ENCODE measurements at places on chromosomes 11 and 22.

DNA sequence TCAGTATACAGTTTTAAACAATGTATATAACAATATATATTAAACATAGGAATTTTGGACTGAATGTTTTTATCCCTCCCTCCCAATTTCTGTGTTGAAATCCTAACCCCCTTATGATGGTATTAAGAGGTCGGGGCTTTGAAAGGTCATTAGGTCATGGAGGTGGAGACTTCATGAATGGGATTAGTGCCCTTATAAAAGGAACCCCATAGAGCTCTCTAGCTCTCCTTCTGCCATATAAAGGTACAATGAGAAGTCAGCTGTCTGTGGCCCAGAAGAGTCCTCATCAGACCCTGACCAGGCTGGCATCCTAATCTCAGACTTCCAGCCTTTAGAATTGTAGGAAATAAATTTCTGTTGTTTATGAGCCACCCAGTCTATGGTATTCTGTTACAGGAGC, 6.5 kb downstream of the NNMT start:
- no peak for DNase-seq

- DNase-seq: no peak
Measured at GRCh38 chr11:74090701-74091100, 80.1 kb downstream of the C2CD3 start.

DNA sequence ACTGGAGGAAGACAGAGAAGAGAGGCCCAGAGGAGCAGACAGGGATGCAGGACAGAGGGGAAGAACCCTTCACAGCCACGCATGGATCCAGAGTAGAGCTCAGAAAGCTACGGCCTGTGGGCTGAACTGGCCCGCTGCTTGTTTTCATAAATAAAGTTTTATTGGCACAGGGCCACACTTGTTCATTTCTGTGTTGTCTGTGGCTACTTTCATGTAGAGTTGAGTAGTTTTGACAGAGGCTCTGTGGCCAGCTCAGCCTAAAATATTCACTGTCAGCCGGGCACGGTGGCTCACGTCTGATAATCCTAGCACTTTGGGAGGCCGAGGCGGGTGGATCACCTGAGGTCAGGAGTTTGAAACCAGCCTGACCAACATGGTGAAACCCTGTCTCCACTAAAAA, 26.2 kb upstream of the GAL start:
- no peak for DNase-seq

- no peak for DNase-seq
Measured at GRCh38 chr11:47918370-47918690, 62.0 kb upstream of the PTPRJ start.

GRCh38 chr11:8217926-8218325, 45.8 kb downstream of the LMO1 start:
- no peak for DNase-seq

GRCh38 chr11:92659793-92660192, 309.7 kb upstream of the MTNR1B start:
- no peak for DNase-seq

DNA sequence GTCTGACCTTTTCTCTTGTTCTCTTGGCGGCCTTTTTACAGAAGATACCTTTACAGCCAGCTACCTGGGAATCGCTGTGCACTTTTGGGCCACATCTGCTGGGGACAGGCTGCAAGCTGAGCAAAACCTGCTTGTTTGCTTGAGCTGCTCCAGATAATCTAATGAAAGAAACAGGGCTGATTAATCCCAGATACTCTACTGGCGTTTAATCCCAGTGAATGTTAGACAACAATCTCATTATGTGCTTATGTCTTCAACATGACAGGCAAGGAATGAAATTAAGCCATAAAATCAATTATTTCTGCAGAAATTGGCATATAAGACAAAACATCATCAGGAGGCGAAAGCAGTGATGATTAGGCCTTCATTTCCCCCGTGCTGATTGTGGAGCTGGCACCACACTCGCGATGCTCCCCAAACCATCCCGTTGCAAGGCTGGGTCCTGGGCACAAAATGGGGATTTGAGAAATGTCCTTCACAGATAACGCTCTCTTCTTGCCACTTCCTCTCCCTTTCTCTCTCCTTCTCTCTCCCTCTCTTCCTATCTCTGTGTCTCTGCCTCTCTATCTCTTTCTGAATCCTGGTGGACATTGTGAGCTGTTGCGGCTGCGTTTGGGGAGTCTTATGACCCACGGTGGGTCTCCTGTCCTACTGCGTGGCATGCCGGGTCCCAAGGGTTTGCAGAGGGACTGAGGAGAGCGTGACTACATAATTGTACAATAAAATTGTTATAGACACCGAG, 1053.8 kb downstream of the TBC1D22A start:
- no peak for DNase-seq

DNA sequence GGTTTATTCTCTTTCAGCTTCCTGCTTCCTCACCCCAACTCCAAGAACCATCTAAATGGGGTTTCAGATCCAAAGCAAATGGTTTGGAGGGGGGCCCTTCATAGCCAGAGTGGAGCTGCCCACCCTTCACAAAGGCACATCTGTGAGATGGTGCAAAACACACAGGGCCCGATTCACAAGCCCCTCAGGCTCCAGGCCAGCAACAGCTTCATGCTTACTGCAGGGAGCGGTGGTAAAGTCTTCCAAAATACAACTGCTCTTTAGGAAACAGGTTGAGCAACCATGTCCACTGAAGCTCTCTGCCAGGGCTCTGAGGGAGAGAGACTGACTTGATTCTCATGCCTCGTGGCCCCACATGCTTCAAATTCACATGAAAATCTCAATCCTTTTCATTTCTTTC, 213.0 kb upstream of the NARS2 start:
- no peak for DNase-seq

DNA sequence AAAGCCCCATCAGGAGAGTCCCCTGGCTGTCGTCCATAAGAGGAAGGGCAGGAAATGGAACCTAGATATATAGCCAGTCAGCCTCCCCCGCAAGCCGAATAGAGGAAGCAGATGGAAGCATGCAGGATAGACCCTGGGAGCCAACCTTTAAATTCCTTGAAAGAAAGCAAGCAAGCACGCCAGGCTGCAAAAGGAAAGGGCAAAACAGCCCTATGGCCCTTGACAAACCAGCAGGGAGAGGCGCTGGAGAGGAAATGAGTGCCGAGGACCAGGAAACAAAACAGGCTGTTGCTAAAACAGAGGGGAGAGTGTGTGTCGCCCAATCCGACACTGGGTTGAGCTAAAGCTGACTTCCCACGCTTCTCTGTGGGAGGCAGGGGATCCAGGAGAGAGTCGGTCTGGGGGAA, 203.5 kb upstream of the MTNR1B start:
- DNase-seq: peak; percentile 64

- DNase-seq: no peak
Measured at GRCh38 chr11:112718483-112718882, 242.7 kb upstream of the NCAM1 start.

- no peak for DNase-seq
Measured at GRCh38 chr22:45548991-45549761, 46.5 kb downstream of the FBLN1 start.

GRCh38 chr22:34080433-34080832, 160.2 kb upstream of the LARGE1 start:
- DNase-seq: peak; percentile 9

DNA sequence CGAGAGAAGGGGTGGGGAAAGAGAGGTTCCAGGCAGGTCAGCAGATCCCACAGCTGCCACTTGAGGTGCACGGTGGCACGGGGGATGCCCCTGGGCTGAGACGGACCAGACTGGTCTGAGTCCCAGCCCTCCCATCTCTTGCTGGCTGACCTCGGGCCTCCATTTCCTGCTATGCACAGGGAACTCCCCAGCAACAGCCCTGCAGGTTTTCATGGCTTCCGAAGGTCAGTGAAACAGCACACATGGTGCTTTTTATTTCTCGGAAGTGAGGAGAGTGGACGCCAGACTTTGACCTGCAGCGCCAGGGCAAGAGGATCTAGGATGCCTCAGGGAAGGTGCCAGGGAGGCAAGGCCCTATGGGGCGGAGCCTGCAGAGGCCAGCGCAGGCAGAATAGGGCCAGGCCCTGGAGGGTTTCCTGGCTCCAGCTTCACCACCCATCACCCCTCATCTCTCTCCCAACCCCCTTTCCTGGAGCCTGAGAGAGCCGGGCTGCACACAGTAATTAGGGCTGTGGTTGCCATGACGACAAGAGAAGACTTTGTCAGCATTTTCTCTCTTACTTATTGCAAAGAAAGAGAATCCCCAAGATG, 29.5 kb downstream of the SLC22A12 start:
- no peak for DNase-seq

DNA sequence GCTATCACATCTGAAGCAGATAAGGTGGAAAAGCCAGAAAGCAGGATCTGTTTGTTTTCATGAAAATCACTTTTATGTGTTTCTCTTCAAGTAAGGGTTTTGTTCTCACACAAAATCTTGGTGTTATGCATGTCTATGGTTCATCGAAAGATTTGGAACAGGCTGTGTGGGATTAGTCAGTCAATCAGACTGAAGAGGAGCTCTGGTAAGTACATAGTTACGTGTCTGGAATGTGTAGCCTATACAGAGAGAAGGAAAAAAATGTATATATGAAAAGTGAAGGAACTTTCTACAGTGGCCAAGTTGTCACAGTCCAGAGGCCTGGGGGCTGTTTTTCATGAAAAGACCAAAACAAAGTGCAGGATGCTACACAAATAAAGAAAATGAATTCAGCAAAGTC, 156.7 kb downstream of the CNTN5 start:
- DNase-seq: no peak

- DNase-seq: no peak
Measured at GRCh38 chr11:41245184-41245583, 214.3 kb downstream of the LRRC4C start.

- DNase-seq: no peak
Measured at GRCh38 chr11:19659529-19659928, 53.1 kb upstream of the NAV2 start.

GRCh38 chr11:114169321-114169749, 109.8 kb downstream of the ZBTB16 start:
- DNase-seq: no peak

DNA sequence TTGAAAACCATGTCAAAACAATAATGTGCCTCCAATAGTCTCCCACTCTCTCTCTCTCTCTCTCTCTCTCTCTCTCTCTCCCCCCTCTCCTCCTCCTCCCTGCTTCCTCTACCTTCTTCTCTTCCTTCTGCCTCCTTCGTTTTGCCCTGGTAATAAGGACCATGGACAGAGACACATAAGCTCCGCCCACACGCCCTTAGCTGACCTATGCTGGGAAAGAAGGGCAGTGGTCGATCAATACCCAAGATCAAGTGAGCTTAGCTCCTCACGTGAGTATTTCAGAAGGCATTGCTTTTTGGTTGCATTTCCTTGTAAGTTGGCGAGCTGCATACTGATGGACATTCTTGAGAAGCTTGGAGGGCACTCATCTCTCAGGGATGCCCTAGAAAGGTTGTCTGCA, 194.8 kb downstream of the MIAT start:
- DNase-seq: no peak

DNA sequence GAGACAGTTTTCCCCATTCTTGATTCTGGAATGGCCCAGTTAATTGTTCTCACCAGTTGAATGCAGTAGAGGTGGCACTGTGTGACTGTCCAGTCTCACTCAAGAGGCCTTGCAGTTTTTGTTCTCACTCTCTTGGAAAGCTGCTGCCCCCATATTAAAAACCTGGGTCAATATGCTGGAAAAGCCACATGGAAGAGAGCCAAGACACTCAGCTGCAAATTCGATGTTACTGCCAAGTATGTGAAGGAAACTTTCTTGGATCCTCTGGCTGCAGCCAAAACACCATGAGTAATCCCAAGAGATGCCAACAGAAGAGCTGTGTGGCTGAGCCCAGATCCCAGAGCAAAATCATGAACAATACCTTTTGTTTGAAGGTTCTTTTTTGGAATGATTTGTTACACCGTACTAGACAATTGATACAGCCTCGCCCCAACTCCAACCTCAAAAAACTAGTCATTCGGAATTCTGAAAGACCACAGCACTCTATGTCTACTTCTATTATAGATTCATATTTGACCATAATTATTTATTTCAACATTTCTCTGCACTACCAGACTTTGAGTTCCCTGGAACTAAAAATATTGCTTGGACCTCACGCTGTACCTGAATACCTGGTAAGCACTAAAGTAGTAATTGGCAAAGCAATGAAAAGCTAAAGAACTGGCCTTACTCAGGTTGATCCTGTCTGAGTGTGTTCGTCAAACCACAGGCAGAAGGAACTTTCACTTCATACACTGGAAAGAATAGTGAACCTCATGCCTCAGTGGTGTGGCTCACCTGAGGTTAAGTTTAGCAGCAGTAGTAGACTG, 378.8 kb downstream of the ETS1 start:
- no peak for DNase-seq

GRCh38 chr22:25420925-25421904, 143.3 kb upstream of the GRK3 start:
- no peak for DNase-seq
